ENCODE measurements at places on chromosomes 6 and 20.

DNA sequence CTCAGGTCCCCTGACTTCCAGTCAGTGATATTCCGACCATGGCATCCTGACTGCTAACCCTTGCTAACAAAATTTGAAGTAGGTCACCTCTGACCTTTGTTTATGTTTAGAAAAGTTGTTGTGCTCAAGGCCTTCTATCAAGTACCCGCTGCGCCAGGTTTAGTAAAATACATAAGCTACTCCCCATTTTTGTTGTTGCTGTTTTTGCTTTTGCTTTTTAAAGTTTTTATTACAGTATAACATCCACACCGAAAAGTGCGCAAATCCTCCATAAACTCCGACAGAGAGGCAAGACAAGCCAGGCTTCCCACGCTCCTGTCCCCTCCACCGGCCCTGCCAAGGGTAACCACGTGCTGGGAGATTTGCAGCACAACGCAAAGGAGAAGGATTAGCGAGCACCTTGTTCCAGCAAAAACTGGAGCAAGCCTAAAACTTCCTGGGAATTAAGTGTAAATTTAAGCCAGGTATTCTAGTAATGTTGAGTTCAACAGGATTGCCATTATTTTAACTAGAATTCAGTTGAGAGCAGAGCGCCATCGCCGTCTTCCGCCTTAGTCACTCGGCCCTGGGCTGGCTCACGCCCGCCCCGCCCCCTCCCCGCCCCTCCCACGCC lies 17.8 kb upstream of the HMGN4 start:
- DNase-seq, result no peak

GRCh38 chr6:88683734-88684133 lies 279.7 kb downstream of the RNGTT start:
- no peak for DNase-seq

GRCh38 chr6:167682125-167682524 lies 144.6 kb upstream of the AFDN start:
- DNase-seq, result no peak

- DNase-seq, result no peak
Measured at GRCh38 chr20:54429364-54429763, 46.0 kb upstream of the DOK5 start.

GRCh38 chr20:56554869-56555268 lies 21.8 kb downstream of the FAM209B start:
- peak; percentile 37 for DNase-seq

- DNase-seq, result no peak
Measured at GRCh38 chr6:143193571-143194094, 132.9 kb downstream of the AIG1 start.

GRCh38 chr20:60191014-60191413 lies 232.8 kb downstream of the CDH26 start:
- DNase-seq, result no peak

DNA sequence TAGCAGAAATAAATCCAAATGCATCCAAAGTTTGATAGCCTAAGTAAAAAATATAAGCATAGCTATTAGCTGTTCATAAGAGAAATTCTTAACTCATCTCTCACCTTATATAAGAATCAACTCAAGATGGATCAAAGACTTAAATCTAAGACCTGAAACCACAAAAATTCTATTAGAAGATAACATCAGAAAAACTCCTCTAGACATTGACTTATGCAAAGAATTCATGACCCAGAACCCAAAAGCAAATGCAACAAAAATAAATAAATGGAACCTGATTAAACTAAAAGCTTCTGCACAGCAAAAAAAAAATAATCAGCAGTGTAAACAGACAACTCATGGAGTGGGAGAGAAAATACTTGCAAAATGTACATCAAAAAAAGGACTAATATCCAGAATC lies 184.3 kb downstream of the TFAP2A start:
- DNase-seq, result no peak

DNA sequence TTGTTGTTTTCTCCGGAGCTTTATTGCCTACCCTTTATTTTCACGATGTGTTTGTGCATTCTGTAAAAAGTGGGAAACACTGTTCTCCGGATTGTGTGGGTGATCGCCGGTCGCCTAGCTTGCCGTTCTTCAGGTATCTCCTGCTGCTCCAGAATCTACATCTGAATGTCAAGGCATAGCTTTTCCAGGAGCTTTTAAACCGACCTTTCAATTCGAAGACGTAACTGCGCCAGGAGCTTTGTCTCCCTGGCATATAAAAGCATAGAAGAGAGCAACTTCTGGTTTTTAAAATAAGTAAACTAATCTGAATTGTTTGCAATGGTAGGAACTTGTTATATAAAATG lies 96.0 kb downstream of the HFE start:
- DNase-seq, result no peak

GRCh38 chr6:80872199-80872950 lies 765.9 kb downstream of the BCKDHB start:
- DNase-seq, result no peak

DNA sequence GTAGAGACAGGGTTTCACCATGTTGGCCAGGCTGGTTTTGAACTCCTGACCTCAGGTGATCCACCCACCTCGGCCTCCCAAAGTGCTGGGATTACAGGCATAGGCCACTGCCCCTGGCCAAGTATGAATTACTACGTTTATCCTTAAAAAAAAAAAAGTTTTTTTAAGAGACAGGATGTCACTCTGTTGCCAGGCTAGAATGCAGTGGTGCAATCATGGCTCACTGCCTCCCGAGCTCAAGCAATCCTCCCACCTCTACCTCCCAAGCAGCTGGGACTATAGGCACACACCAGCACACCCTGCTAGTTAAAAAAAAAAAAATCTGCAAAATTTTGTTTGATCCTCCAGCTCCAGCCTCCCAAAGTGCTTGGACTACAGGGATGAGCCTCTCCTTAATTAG lies 23.1 kb downstream of the IYD start:
- no peak for DNase-seq

GRCh38 chr6:53299331-53300005 lies 49.3 kb downstream of the ELOVL5 start:
- no peak for DNase-seq

DNA sequence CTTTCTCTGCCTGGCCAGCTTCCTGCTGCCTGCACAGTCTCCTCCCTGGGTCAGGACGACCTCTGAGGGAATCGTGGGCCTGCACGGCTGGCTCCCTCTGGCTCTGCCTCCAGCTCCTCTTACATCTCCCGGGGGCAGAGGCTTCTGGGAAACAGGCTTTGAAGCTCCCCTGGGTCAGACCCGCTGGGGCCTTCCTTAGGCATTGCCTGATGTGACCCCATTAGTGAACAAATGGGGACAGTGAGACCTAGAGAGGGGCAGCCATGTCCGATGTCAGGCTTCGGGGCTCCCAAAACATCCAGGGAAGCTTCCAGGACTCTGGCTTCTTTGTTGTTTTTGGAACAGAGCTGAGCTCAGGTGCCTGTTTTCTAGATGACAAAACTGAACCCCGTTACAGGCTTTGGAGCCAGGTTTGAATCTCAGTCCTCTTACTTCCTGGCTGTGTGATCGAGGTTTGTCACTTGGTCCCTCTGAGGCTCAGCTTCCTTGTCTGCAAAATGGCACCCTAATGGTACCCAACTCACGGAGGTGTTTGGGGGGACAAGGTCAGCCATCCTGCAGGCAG lies 94.3 kb downstream of the CEBPB start:
- DNase-seq, result no peak

GRCh38 chr20:34639755-34640222 lies 37.1 kb downstream of the PIGU start:
- no peak for DNase-seq

- no peak for DNase-seq
Measured at GRCh38 chr20:37533154-37533715, 5.6 kb upstream of the BLCAP start.

DNA sequence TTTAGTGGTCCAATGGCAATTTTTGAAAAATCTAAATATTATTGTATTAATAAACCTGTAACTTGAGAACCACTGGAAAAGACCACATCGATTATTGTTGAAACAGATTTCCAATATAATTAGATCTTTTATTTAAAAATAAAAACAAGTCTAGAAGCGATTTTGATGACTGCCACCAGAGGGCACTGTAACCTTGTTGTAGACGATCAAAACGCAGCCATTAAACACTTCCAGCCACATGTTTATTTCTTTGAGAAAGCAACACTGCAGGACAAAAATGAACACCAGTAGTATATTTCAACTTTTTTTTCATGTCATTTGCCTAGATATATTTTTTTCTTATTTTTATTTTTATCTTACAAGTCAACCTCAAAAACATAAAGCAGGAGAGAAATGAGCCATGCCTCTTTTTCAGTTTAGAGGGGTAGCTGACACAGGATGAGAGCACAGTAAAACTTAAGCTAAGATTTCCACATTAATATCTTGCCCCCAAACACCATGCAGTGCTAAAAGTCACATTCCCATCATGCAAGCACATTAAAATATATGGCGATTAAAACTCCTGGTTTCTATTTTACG lies 115.4 kb downstream of the OPRM1 start:
- no peak for DNase-seq

DNA sequence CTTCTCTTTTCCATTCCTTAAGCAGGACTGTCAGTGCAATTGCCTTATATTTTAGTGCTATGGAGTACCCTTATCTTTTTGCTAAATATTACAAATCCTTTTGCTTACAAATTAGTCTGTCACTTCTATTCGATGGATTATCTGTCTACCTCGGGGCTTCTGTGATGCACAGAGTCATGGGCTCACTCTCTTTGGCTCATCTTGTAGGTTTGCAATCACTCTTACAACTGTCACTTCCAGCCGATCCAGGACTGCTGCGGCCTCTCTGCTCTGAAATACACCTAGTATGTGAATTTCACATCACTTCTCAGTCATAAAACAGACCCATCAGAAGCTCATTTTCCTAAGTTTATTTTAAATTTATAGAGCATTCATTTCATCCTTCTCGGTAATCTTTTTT lies 293.2 kb upstream of the QKI start:
- no peak for DNase-seq

- no peak for DNase-seq
Measured at GRCh38 chr20:5658912-5659345, 91.3 kb upstream of the SHLD1 start.

DNA sequence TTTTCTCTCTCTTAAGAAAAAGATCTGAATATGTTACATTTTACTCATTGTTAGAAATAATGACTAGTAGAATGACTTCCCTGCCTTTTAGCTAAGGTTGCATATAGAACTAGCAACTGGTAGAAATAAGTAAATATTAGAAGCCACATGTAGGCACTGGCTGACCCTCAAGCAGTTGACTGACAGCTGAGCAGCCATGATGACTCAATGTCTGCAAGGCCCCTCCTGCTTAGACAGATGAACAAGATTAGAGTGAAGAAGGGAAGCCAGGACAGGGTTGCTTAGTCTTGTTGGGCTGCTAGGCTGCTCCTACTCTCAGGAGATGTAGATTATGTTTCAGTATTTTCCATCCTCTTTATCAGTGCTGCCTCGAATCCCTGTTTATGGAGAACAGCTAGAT lies 6.5 kb downstream of the MEP1A start:
- DNase-seq, result no peak

DNA sequence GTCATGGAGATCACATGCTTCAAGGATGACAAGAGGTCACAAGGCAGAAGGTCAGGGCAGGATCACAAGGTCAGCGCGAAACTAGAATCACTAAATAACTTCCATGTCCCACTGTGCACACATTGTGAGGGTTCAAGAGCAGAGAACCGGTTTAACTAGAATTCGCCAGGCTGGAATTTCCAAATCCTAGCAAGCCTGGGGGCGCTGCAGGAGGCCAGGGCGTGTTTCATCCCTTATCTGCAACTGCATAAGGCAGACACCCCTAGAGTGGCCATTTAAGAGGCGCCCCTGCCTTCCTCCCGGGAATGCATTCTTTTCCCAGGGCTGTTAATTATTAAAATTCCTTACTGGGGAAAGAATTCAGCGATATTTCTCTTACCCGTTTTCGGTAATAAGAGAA lies 40.2 kb upstream of the SLC22A1 start:
- no peak for DNase-seq

GRCh38 chr6:136007345-136007744 lies 155.8 kb downstream of the PDE7B start:
- no peak for DNase-seq

DNA sequence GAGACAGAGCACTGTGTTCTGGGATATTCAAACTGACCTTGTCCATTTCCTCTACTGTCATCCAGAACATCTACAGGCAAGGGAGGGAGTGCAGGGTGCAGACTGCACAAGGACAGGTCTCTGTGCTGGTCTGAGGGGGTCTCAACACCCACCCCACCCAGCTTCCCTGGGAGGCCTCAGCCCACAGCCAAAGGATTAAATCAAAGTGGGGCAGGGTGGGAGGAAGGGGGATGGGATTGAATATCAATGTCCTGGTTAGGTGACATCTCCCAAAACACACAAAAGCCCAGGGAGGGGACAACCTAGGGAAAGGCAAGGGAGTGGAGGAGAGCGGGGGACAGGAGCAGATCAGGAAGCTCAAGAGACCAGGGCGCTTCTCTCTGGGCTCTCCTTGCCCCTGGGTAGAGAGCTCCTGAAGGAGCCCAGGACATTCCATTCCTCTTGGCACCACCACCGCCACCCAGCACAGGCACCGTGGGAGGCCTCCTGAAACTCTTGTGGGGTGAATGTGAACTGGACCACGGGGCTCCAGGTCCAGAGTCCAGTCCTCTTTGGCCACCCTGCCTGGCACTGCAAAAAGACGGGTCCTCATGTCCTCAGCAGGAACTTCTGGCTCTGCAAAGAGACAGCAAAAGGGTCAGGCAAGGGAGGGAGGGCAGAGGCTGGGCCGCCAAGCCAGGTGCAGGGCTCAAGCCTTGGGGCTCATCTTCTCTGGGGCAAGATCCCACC lies 73.9 kb downstream of the JPH2 start:
- DNase-seq, result no peak

GRCh38 chr20:10427060-10427692 lies 6.8 kb downstream of the MKKS start:
- no peak for DNase-seq

DNA sequence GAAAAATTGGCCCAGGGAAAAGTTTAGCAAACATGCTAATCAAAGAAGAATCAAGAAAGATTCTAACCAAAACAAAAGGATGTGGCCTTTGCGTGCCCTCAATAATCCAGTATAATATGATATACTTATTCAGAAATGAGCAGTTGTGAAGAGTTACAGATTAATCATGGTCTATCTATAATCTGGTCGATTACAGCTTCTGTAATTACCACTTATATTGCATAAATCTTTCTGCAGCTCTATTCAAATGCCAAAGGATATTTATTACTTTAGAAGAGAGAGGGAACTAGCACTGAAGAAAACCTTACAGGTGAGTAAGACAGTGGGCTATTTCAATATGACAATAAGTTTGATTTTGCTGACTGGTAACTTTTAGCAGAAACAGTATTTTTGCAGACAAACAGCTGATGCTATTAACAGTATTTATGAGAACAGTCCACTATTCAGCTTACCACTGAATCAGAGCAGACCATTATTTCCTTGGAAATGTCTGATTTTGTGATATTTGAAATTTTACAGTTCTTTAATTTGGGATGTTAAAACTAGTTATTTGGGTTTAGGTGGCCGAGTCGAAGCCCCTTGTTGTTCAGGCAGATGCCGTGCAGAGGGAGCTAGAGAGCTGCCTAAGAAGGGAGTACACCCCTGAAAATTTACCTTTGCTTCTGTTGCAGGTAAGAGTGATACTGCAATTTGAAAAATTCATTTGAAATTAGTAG lies 92.2 kb downstream of the CEP57L1 start:
- DNase-seq, result peak; percentile 20

All from GM18507 (cell line).